ENCODE measurements at places on chromosomes 4 and X.

GRCh38 chr4:96784336-96784735, 944.4 kb downstream of the PDHA2 start:
- no peak for DNase-seq

DNA sequence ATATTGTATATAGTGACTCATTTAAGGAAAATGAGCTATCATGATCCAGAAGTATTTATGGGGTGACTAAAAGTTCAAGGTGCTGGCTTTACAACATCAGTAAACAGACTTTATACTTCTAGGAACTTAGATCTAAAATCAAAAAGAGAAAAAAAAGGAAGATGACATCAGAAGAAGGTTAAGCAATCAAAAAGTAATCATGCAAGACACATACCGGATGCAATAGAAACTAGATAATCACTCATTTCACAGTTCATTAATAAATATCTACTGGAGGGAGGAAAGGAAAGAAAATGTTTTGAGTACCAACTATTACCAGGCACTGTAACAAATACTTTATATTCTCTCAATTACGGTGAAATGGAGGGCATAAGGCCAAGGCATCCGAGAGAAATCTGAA, 276.4 kb downstream of the SPRY1 start:
- no peak for DNase-seq

DNA sequence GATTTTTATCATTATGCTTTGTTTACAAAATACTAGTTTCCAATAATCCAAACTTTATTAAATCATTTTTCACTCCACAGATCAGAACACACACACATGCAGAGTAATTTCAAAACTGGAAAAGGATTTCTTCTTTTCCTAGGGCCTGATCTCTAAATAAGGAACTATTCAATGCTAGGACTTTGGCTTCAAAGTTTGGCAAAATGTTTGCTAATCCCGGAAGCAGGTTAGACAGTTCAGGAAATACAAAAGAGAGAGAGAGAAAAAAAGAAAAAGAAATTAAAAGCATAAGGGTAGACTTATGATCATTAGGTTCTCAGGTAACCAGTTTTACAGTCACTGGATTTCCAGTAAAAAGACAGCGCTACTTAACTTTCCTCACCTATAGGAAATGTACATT, 211.0 kb downstream of the DCLK2 start:
- DNase-seq, result no peak

- no peak for DNase-seq
These were observed 175.4 kb downstream of the SH3BGRL start for GRCh38 chrX:81377329-81377728.

- DNase-seq, result no peak
These were observed 1.6 kb downstream of the BANK1 start for GRCh38 chr4:101792056-101792590.

DNA sequence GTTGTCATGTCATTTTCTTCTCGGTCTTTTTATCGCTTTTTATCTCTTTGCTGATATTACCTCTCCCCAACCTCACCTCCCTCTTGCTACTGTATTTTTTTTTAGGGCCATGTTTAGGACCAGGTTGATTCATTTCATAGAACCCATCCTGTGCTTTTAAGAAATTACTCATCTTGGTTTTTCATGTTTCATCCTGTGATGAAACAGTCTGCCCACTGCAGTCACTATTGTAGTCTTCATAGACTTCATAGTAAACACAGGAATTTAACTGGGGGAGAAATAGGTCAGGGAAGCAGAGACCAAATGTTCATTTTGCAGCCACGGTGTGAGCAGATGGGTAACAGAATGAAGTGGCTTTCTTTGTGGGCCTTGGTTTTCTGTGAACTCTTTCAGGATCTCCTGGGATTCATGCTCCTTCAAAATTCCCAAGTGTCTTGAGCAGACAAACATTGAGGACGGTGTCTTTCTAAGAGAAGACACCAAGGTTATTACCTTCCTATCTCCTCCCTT, 161.8 kb downstream of the NAA11 start:
- DNase-seq, result no peak

GRCh38 chr4:183989461-183989860, 84.4 kb downstream of the STOX2 start:
- DNase-seq, result no peak
